ENCODE measurements at places on chromosomes 12 and 14.

DNA sequence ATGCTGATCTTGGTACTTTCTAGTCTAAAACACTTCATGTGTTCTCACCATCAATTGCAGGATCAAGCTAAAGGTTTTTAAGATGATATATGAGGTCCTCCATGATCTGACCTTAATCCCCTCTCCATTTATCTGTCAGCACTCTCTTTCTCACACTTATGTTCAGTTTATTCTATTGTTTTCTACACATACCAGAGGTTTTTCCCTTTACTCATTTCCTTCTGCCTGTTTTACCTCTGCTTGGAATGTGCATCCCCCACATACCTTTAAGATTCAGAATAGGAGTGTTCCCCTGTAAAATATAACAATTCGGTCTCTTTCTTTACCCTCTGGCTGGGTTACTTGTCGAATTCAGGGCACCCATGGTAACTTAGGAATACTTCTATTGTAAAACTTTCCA, 219.1 kb upstream of the PKP2 start:
- no peak for DNase-seq

- DNase-seq, result peak; percentile 31
These were observed 145.6 kb upstream of the NCOR2 start for GRCh38 chr12:124713041-124713435.

DNA sequence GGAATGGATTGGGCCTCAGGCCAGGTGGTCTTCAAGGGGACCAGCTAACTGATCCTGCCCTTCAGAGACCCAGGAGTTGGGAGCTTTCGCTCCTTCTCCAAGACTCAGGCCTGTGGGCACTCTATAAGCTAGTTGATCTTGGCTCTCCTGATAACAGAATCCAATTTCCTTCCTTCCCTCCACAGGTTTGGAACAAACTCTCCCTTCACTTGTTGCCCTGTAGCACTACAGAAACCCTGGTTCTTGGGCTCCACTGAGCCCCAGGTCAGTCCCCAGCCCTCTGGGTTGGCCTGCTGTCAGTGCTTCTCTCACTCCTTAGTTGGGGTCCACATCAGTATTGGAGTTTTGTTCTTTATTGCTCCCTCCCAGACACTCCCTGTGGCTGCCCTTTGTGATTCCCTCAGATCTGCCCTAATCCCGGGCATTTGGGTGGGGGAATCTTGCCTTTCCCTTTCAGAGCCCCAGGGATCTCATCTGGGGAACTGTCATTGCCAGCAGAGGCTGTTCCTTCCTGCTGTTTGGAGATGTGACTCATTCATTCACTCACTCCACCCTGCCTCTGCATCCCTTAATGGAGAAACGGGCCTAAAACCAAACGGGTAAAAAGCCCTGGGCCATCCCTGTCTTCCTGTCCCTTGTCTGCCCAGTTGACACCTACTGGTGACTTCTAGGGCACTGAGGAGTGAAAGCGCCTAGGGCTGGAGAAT, 4.4 kb upstream of the GPD1 start:
- DNase-seq, result no peak

GRCh38 chr14:59132796-59133494, 55.5 kb upstream of the DAAM1 start:
- DNase-seq, result no peak

DNA sequence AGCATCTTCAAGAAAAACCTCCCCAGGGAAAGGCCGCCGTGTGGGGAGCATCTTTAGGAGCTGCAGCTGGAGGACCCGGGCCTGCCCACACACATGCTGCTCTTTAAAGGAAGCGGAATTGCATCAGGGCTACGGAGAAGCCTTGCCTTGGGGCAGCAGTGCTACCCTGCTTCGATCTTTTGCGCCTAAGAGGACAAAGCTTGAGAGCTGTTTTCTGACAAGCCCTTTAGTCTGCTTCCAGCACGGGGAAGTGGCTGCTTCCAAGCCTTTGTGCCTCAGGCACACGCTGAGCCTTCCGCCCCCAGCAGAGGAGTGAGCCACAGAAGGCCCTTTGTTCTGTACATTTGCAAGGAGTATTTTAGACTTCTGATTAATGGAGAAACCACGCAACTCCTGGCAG, 31.5 kb downstream of the COA8 start:
- no peak for DNase-seq

DNA sequence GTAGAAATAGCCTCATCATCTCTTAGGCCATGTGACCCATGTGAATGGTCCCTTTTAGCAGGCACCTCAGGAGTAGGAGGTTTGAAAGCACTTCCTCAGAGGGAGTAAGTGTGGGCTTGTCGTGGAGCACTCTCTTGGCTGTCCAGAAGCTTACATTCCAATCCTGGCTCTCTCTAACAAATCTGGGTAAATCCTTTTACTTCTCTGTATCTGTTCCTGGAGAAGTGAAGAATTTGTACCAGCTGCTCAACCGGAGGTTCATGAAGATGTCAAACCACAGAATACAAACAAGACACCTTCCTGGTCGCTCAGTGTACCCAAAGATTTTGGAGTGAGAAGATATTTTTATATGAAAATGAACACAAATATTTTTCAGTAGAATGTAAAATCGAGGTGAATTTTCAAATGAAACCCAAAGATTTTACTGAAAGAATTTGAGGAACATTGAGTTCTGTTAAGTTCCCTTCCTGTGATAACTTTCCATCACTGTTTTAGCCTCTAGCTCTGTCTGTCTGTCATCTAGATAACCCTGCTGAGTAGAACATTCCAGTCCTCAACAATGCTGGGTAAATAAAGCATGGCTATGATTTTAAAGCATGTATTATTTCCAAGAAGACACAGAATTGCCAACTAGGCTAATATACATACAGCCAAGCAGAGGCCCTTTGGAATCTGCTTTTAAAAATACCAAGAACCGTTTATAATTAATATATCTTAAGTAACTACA, 263.9 kb upstream of the RGS6 start:
- no peak for DNase-seq

GRCh38 chr12:13203034-13203922, 6.8 kb downstream of the EMP1 start:
- no peak for DNase-seq

GRCh38 chr12:32089586-32089985, 17.1 kb upstream of the BICD1 start:
- no peak for DNase-seq
